ENCODE measurements at places on chromosomes 7 and 10.

DNA sequence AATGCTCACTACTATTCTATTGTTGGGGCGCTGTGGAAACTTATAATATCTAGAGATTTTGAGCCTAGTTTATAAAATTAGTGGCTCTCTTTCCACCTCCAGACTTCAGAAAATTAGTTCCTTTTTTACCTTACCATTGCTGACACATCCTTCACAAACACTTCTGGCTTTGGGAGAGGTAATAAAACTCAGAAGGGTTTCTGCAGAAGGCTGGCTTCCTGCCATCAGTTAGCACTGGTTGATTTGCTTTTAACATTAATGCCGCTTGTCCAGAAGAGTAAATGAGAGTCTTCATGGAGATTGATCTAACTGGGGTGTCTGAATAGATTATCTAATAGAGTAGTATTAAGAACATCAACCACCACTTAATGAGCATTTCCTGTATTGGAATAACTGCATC is 20.3 kb downstream of the ACSM6 start:
- no peak for DNase-seq

GRCh38 chr10:36469585-36469984 is 655.8 kb upstream of the ANKRD30A start:
- DNase-seq, result no peak

GRCh38 chr7:17855202-17855601 is 85.1 kb downstream of the SNX13 start:
- no peak for DNase-seq

GRCh38 chr7:36966039-36966438 is 241.7 kb upstream of the AOAH start:
- DNase-seq, result no peak

- no peak for DNase-seq
These were observed 1080.1 kb upstream of the SORCS1 start for GRCh38 chr10:108244443-108245228.

DNA sequence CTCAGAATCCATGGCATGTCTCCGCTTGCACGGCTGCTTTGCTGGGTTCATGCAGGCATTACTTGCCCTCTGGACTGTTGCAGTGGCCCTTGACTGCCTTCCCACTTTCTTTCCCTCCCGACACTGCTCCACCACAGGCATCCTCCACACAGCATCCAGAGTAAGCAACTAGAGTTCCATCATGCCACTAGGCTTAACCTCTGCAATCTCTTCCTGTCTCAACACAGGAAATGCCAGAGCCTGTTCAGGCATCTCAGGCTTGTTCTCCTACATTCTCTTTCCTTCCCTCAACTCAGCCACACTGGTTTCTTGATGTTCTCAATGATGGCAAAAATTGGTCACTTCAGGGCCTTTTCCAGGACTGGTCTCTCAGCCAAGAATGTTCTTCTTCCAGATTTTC is 284.5 kb upstream of the KLF6 start:
- DNase-seq, result no peak

GRCh38 chr7:142301299-142301698 is 43.4 kb upstream of the PRSS58 start:
- DNase-seq, result no peak

GRCh38 chr10:108375691-108376090 is 1211.2 kb upstream of the SORCS1 start:
- no peak for DNase-seq

GRCh38 chr10:93995598-93996271 is 2.0 kb downstream of the PLCE1 start:
- no peak for DNase-seq

DNA sequence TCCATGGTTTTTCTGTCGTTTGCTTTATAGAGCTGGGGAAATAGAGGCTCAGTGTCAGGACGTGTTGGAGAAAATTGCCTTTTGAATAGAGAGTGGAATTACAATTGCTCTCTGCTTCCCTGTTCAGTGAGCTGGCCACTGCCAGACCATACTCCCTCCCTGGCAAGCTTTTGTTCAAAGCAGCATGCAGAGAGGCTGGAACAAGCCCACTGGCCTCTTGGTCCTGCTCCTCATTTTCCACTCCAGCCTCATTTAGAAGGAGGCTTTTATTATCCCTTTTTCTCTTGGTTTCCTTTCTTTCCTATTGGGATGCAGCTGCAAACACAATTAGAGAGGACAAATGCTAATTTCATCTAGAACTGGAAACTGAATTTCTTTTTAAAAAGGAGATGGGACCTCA is 302.2 kb upstream of the PODXL start:
- DNase-seq, result no peak

DNA sequence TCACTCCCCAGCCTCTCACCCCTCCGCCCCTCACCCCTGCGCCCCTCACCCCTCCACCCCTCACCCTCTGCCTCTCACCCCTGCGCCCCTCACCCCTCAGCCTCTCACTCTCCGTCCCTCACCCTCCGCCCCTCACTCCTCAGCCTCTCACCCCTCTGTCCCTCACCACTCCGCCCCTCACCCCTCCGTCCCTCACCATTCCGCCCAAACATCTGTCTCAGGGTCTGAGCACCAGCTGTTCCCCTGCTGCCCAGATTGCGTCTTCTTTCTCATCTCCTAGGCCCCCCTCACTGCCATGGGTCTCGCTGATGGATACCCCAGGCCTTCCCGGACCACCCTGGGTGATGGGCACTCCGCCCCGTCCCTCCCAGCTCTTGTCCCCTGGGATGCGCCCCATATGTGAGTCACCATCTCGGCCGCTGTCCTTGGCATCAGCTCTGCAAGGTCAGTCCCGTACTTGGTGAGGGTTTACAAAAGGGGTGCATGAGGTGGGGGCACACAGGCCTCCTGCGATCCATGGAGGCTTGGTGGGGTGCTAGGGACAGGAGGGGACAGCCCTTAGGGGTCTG is 65.4 kb upstream of the GNA12 start:
- DNase-seq, result no peak

- no peak for DNase-seq
These were observed 17.8 kb downstream of the NPSR1 start for GRCh38 chr7:34675749-34676374.

DNA sequence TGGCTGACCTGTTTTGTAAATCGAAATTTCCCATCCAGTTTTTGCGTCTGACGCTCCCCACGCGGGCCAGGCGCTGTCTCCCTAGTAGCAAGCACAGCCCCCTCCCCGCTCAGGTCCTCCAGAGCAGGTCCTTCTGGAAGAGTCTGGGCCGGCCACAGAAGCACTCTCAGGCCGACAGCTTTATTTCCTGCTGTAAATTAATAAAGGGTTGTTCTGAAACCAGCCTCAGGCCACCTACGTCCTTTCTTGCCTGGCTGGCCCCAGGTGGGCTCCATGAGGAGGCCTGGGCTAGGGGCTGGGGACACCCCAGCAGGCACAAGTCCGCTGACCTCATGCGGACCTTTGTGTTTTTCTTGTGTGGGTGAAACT is 35.2 kb downstream of the CAMK2B start:
- DNase-seq, result no peak

DNA sequence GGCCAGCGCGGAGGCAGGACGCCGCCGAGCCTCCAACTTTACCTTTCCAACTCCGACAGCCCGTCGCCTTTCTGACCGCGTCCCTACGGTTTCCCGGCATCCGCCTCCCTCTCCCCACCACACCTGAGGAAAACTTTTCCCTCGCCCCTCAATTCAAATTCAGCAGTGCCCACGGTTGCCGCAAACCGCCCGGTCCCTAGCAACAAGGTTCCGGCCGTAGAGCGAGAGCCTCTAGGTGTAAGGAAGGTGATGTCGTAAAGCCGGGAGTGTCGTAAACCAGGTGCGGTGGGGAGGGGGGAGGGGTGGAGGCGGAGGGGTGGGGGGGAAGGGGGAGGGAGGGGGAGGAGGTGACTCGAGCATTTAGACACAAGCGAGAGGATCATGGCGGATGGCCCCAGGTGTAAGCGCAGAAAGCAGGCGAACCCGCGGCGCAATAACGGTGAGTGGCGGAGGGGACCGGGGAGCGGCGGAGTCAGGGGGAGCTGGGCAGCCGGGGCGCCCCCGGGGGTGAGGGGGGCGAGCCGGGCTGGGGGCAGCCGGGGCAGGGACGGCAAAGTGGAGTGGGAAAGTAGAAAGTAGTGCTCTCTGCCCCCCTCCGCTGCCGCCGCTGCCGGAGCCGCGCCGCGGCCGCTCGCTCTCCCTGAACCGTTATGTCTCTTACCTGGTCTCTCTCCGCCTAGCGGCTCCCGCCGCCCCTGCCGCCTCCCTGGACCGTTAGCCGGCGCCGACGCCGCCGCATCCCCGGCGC is at the start of gene ZEB1:
ZEB1 (plus strand) TSS at position 363 of the 748 bp plus-strand sequence; CDS start at position 382, 19 bp downstream.
- peak; percentile 91 for DNase-seq

DNA sequence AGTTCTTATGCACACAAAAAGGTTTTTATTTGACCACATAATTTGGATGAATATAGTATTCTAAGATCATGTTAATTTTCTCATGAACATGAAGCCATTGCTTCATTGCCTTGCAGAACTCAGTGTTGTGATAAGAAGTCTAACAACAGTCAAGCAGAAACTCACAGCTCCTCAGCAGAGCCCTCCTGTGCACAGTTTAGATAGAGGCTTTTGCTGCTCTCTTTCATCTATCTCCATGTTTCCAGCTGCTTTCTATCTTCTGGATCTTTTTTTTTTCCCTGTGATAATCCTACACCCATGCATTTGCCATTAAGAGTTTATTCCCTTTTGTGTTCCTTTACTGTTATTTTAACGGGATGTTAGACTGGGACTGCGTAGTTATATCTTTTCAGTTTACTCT is 557.7 kb upstream of the LRRTM3 start:
- DNase-seq, result no peak
